ENCODE measurements at places on chromosomes 11 and 22. TPM values are rescaled to one million over a fixed set of nuclear protein-coding genes. Genes with fewer than 3 reads are reported as not detected.
A peak's percentile ranks its signal among the peaks of the same experiment; 100 is the strongest.

ETS1 gene
- 713 TPM for total RNA-seq

MYO7A gene
- total RNA-seq = 0.29 TPM

GLYAT gene
- not detected for total RNA-seq

DNA sequence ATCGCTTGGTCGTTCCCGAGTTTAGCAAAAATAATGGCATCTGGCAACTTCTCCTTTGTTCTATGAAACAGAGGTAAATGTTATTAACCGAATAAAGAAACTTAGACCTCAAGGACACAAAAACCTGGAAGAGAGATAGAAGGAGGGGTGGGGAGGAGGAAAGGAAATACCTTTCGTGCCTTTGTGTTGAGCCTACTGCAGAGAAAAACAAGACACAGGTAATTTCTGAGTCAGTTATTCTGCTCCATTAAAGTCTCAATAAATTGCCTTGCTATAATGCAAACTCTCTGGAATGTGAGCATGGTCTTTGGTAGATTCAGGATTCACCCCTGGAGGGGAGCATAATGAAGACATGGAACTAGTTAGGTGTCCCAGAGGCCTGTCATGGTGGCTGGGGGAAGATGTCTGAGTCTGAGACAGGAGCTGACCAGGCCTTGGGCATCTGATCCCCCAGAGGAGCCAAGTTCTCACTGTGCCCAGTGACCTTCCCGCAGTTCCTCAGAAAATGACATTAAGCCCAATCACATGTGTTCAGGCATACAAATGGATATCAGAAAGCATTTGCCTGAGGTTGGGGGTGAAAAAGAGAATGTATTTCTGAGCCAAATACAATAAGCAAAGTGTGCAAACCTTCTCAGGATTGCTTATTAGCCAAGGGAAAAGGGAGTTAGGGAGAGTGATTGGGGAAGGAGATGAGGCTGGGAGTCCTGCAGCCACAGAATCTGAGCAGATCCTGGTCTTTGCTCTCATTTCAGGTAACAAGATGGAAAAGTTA is 72.6 kb upstream of the CADM1 start:
- DNase-seq = no peak
- H3K36me3 ChIP-seq = no peaks in the 10 kb centered on the region
- H3K27ac ChIP-seq = no peak overlapping the region

P2RY2 gene
- total RNA-seq = not detected

GNAZ gene
- total RNA-seq = 0.89 TPM

- H3K27ac ChIP-seq = no peak overlapping the region
- DNase-seq = no peak
- H3K4me3 ChIP-seq = no peak overlapping the region
- no peaks in the 10 kb centered on the region for H3K36me3 ChIP-seq
Measured at GRCh38 chr11:35558513-35558912, 33.1 kb upstream of the PAMR1 start.

FGF3 gene
- not detected for total RNA-seq

DNA sequence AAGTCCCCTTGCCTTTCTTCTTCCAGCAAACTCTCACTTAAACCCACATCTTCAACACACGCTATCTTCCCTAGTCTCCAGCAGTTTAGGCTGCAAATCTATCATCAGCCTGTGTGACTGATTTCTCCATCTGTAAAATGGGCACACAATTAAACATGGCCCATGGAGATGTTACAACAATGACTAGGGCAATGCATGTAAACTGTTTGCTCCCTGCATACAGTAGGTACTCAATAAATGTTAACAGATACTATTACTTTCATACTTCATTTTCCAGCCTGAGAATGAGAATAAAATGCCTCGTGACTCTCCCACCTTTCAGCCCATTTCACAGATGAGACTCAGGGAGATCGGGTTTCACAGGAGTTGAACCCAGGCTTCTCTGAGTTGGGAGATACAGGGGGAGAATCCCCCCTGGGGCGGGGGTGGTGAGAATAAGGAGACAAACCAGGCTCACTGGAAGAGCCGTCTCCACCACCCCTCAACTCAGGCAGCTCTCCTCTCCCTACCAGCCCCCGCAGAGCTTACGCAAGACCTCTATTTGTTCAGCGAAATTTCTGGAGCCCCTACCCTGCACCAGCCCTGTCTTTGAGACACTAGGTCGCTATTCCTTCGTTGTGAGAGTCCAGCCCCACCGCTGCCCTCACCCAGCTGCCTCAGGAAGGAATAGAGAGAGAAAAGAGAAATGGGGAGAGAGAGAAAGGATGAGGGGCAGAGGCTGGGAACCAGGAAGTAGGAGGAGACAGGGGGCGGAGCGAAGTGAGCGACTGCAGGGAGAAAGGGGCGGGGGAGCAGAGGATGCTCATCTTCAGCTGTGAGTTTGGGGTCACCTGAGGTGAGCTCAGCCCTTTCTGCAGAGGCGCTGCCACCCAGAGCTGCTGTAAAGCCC is 42.1 kb upstream of the KLHL35 start:
- no peaks in the 10 kb centered on the region for H3K27me3 ChIP-seq
- DNase-seq = peak; percentile 67
- peak overlapping the region; percentile 69 for H3K4me3 ChIP-seq
- no peaks in the 10 kb centered on the region for H3K36me3 ChIP-seq
- H3K4me1 ChIP-seq = peaks cover 13% of the 10 kb centered on the region
- H3K27ac ChIP-seq = peak overlapping the region; percentile 56

RIMBP3C gene
- not detected for total RNA-seq

DNA sequence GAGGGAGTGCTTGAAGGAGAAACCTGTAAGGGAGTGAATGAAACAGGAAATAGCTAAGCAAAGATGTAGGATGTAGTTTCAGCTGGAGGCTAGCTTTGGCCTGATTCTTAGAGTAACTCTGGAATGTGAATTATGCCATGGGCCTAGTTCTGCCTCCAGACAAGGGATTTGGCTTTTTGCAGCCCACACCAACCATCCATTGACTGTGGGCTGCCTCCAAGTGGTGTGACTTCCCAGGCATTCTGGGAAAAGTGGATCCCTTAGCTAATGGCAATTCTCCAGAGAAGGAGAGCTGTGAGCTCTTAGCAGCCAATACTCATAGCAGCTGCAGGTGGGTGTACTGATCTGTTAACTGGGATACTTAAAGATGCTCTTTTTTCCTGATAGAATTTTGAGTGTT is 2.0 kb upstream of the OR9I1 start:
- no peaks in the 10 kb centered on the region for H3K27me3 ChIP-seq
- no peaks in the 10 kb centered on the region for H3K4me1 ChIP-seq

DNA sequence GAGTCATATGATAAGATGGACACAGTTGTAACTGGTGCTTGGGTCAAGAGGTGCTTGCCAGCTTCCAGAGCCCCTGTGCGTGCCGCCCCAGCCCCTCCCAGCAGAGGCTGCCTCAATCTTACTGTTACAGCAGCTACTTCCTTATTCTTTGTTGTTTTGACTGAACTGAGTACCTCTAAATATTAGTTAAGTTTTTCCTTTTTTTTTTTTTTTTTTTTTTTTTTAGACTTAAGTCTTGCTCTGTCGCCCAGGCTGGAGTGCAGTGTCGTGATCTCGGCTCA is 8.8 kb downstream of the ZBED4 start:
- peaks cover 65% of the 10 kb centered on the region for H3K4me1 ChIP-seq
- no peak overlapping the region for H3K4me3 ChIP-seq
- H3K36me3 ChIP-seq = peaks cover 15% of the 10 kb centered on the region
- H3K27ac ChIP-seq = no peak overlapping the region
